ENCODE measurements at places on chromosomes 12 and 14. TPM values are rescaled to one million over a fixed set of nuclear protein-coding genes. Genes with fewer than 3 reads are reported as not detected.

The SLC17A8 gene
- not detected for total RNA-seq

DNA sequence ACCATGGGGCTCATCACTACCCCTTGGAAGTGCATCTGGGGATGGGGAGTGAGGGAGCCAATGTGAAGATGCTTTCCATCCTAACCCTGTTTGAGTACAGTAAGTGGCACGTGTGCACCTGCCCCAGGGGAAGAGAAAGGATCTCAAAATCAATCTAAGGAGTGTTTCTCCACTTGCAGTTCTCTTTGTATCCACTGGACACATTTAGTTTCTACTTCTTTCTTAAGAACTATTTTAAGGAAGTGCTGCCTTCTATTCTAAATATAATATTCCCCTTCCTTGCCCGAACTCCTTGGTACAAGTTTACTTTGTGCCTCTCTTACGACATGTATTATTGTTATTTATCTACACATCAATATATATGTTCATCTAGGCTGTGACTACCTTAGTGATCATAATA, 73.8 kb downstream of the TTC6 start:
- H3K27me3 ChIP-seq = no peaks in the 10 kb centered on the region
- H3K36me3 ChIP-seq = no peaks in the 10 kb centered on the region
- no peak overlapping the region for H3K4me3 ChIP-seq

DNA sequence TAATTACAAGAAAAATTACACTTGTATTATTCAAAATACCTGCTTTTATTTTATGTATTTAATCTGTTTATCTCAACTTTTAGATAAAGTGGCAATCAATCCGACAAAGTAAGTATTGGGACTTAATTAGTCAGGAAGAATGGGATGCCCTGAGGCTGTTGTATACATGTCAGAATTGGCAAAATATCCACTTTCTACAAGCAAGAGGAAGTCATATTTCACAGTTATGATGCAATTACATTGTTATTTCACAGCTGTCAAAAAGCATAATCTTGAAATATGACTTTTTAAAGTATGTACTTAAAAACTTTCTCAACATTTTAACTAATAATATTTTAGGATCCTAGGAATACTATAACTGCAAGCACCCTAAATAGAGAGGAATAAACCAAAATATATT, 357.1 kb upstream of the MGAT4C start:
- H3K27me3 ChIP-seq = no peaks in the 10 kb centered on the region
- no peak overlapping the region for H3K27ac ChIP-seq
- no peaks in the 10 kb centered on the region for H3K4me1 ChIP-seq
- no peak overlapping the region for H3K4me3 ChIP-seq
- no peaks in the 10 kb centered on the region for H3K36me3 ChIP-seq
- no peak for DNase-seq

The SLCO1C1 gene
- total RNA-seq = not detected

The NELL2 gene
- 0.28 TPM for total RNA-seq

GRCh38 chr12:132432721-132433577, 57.0 kb upstream of the FBRSL1 start:
- H3K27ac ChIP-seq = no peak overlapping the region
- H3K4me3 ChIP-seq = no peak overlapping the region
- H3K36me3 ChIP-seq = no peaks in the 10 kb centered on the region
- H3K4me1 ChIP-seq = no peaks in the 10 kb centered on the region
- H3K27me3 ChIP-seq = peaks cover 40% of the 10 kb centered on the region

DNA sequence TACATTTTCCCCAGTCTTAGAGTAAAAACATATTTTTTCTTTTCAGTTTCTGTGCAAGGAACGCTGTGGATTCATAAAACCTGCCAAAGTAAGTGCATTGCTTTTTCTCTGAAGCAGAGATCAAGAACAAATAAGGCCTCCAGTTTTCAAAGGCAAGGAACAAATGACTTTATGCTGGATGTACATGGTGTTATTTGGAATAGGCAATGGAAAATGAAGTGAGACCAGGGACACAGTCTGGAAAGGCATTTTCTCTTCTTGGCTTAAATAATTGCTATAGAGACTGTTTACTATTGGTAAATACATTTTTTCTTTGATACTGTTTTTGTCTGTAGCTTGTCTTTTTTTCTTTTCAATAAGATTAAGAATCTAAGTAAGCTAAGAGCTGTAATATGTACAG, 725.9 kb upstream of the MDGA2 start:
- H3K27ac ChIP-seq = no peak overlapping the region
- no peaks in the 10 kb centered on the region for H3K36me3 ChIP-seq
- H3K4me3 ChIP-seq = no peak overlapping the region
- no peaks in the 10 kb centered on the region for H3K4me1 ChIP-seq
- H3K27me3 ChIP-seq = no peaks in the 10 kb centered on the region

DNA sequence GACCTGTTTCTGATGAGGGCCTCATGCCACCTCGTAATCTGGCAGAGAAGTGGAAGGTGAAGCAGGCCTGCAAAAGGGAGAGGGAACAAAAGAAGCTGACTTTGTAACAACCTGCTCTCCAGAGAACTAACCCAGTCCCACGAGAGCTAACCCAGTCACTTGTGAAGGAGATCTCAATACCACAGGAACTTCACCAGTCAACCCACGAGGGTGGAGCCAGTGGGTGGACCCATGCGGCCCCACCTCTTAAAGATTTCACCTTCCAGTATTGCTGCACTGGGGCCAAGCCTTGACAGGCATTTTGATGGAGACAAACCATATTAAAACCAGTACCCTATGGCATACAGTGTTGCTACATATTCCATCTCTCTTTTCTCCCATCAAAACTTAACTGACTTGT, 55.1 kb downstream of the SERPINA10 start:
- H3K27ac ChIP-seq = no peak overlapping the region
- no peaks in the 10 kb centered on the region for H3K36me3 ChIP-seq
- no peak for DNase-seq
- no peak overlapping the region for H3K4me3 ChIP-seq
- no peaks in the 10 kb centered on the region for H3K27me3 ChIP-seq
- H3K4me1 ChIP-seq = no peaks in the 10 kb centered on the region

DNA sequence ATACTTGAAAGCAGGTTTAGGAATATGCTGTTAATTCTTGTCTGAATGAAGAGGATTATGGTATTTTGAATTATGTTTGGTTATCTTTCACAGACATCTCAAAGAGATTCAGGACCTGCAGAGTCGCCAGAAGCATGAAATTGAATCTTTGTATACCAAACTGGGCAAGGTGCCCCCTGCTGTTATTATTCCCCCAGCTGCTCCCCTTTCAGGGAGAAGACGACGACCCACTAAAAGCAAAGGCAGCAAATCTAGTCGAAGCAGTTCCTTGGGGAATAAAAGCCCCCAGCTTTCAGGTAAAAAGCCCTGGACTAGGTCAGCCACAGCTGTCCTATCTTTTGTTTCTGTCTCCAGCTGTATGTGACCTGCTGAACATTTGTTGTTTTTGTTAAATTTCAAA, 52.1 kb downstream of the RAD52 start:
- H3K27me3 ChIP-seq = no peaks in the 10 kb centered on the region
- no peak for DNase-seq
- H3K4me1 ChIP-seq = peaks cover 3% of the 10 kb centered on the region
- no peak overlapping the region for H3K27ac ChIP-seq
- no peak overlapping the region for H3K4me3 ChIP-seq

GRCh38 chr12:76282744-76283143, 65.5 kb downstream of the BBS10 start:
- DNase-seq = no peak
- no peaks in the 10 kb centered on the region for H3K27me3 ChIP-seq
- H3K4me3 ChIP-seq = no peak overlapping the region

- DNase-seq = no peak
- H3K27ac ChIP-seq = no peak overlapping the region
- no peaks in the 10 kb centered on the region for H3K4me1 ChIP-seq
- no peak overlapping the region for H3K4me3 ChIP-seq
Observed at GRCh38 chr12:69936214-69936731, 111.2 kb downstream of the MYRFL start.

GRCh38 chr12:131057211-131057721, 103.6 kb downstream of the ADGRD1 start:
- H3K27ac ChIP-seq = no peak overlapping the region
- no peaks in the 10 kb centered on the region for H3K27me3 ChIP-seq
- no peak overlapping the region for H3K4me3 ChIP-seq
- H3K4me1 ChIP-seq = no peaks in the 10 kb centered on the region
- H3K36me3 ChIP-seq = no peaks in the 10 kb centered on the region

The FGF6 gene
- total RNA-seq = not detected

The DLGAP5 gene
- total RNA-seq = 40.3 TPM

DNA sequence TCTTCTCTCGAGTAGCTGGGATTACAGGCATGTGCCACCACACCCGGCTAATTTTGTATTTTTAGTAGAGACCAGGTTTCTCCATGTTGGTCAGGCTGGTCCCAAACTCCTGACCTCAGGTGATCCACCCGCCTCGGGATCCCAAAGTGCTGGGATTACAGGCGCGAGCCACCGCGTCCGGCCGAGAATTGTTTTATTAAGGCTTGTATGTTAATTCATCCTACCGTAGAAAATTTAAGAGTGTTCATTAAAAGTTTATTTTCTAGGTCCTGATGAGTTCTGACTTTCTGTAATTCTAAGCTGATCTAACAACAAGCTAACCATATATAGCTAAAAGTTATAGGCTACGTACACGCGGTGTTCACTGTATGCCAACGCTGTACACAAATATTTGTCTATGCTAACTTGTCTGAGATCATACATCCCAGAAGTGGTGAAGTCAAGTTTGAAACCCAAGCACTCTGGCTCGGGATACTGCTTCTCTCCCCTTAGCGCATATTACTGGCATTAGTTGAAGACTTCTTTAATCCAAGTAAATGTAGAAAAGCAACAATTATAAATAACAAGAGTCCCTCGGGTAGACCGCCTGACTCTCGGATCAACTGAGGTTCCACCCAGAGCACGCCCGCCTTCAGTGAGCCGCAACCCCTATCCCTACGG, 570 bp upstream of the MRPS35 start:
- DNase-seq = peak; percentile 61
- peak overlapping the region; percentile 93 for H3K27ac ChIP-seq
- H3K4me1 ChIP-seq = peaks cover 2% of the 10 kb centered on the region
- peak overlapping the region; percentile 74 for H3K4me3 ChIP-seq
- H3K36me3 ChIP-seq = no peaks in the 10 kb centered on the region

DNA sequence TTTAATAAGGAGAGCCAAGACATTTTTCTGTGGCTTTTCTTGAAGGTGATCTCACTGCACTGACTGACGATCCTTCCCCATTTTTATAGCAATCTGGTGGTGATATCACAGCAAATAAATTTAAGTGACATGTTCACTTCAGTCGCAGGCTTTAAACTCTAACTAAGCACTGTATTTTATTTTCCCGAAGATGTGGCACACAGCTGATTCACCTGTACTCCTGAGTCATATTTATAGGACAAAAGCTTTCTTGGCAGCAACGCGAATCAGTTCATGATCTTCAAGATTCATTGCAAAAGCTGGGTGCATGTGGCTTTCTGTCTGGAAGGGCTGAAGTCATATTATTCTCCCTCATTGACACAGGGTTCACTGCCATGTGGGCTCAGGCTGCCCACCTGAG, 79.8 kb upstream of the TUNAR start:
- H3K4me3 ChIP-seq = no peak overlapping the region
- H3K4me1 ChIP-seq = no peaks in the 10 kb centered on the region
- no peak overlapping the region for H3K27ac ChIP-seq
- H3K27me3 ChIP-seq = no peaks in the 10 kb centered on the region

The ZC2HC1C gene
- total RNA-seq = 0.54 TPM

The KRT6C gene
- not detected for total RNA-seq

DNA sequence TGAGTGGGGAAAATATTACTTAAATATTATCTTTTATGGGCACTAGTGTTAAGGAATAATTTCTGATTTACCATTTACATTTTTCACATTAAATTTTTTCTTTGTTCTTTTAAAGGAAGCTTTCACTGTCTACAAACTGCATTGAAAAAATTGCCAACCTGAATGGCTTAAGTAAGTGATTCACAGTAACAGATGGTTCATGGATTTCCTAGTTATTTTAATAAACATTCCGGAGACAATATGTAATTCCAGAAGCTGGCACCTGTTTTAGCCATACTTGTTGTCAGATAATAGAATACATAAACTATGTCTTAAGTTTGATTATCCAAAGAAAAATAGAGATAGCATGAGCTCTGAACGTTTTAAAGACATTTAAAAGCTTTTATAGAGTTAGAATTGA, 17.1 kb downstream of the DNAL1 start:
- no peaks in the 10 kb centered on the region for H3K27me3 ChIP-seq
- H3K4me3 ChIP-seq = no peak overlapping the region
- peak; percentile 57 for DNase-seq
- H3K4me1 ChIP-seq = no peaks in the 10 kb centered on the region
- no peak overlapping the region for H3K27ac ChIP-seq

- H3K4me3 ChIP-seq = no peak overlapping the region
- no peak for DNase-seq
- no peaks in the 10 kb centered on the region for H3K27me3 ChIP-seq
- H3K36me3 ChIP-seq = no peaks in the 10 kb centered on the region
- H3K27ac ChIP-seq = no peak overlapping the region
Observed at GRCh38 chr12:19994968-19995367, 373.4 kb upstream of the PDE3A start.

The RNASE7 gene
- total RNA-seq = not detected

The RFLNA gene
- not detected for total RNA-seq

GRCh38 chr12:56593909-56594621, 36.1 kb downstream of the BAZ2A start:
- peak overlapping the region; percentile 23 for H3K27ac ChIP-seq
- peaks cover 43% of the 10 kb centered on the region for H3K36me3 ChIP-seq
- H3K27me3 ChIP-seq = no peaks in the 10 kb centered on the region
- H3K4me1 ChIP-seq = peaks cover 19% of the 10 kb centered on the region
- DNase-seq = peak; percentile 81

GRCh38 chr14:100391724-100392123, 68.6 kb downstream of the SLC25A47 start:
- peak; percentile 67 for DNase-seq
- no peaks in the 10 kb centered on the region for H3K27me3 ChIP-seq
- peaks cover 29% of the 10 kb centered on the region for H3K4me1 ChIP-seq
- H3K27ac ChIP-seq = peak overlapping the region; percentile 19
- H3K4me3 ChIP-seq = no peak overlapping the region
- peaks cover 2% of the 10 kb centered on the region for H3K36me3 ChIP-seq

Data from IMR-90 (cell line).